Fibroblast of mammary gland (primary cell): ENCODE measurements at places on chromosomes 2 and 18.

GRCh38 chr2:38495880-38496279, 106.8 kb downstream of the HNRNPLL start:
- DNase-seq, result no peak

GRCh38 chr2:193476171-193476800, 1281.6 kb upstream of the TMEFF2 start:
- no peak for DNase-seq

DNA sequence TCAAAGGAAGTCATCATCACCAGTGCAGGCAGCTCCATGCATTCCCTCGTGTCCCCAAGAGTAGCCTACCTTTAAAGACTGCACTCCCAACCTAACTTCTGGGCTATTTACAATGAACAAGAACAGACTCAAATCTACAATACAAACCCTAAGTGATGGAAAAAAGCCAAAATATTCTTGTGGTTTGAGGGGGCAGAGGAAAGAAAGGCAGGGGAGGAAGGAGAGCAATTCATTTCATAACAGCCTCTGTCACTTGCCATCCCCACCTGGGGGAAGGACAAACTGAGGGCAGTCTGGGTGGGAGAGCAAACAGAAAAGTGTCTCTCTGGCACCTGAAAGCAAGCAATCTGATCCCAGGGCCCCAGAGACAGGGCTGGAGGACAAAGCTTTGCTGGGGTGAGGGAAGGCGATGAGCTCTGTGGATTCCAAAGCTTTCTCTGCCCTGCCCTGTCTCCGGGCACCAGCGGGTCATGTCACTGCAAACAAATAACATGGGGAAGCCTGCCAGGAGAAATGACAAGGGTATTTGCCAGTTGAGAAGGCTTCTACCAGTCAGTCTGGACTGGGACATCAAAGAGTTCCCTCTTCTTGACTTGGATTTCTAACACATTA, 528.0 kb upstream of the TNP1 start:
- no peak for DNase-seq

DNA sequence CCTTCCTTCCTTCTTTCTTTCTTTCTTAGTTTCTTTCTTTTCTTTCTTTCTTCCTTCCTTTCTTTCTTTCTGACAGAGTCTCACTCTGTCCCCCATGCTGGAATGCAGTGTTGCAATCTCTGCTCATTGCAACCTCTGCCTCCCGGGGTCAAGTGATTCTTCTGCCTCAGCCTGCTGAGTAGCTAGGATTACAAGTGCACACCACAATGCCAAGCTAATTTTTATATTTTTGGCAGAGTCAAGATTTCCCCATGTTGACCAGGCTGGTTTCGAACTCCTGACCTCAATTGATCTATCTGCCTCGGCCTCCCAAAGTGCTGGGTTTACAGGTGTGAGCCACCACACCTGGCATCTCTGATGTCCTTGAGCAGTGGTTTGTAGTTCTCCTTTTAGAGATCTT, 48.5 kb downstream of the IL1R2 start:
- DNase-seq, result peak; percentile 53

DNA sequence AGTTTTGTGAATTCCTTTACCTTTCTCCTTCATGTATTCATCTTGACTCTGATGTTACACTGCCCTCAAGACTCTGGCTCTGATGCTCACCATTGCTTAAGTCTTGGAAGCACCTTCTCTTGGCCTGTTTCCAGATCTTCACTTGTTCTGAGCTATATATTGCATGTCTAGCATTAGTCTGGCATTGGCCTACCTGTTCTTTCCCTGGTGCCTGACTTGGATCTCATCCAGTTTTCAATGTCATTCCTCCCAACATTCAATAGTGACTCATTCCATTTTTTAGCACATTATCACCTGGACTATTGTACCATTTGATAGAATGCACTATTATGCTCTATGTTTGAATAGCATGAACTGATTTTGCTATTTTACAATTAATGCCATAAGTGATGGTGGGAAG, 127.3 kb upstream of the NYAP2 start:
- no peak for DNase-seq

DNA sequence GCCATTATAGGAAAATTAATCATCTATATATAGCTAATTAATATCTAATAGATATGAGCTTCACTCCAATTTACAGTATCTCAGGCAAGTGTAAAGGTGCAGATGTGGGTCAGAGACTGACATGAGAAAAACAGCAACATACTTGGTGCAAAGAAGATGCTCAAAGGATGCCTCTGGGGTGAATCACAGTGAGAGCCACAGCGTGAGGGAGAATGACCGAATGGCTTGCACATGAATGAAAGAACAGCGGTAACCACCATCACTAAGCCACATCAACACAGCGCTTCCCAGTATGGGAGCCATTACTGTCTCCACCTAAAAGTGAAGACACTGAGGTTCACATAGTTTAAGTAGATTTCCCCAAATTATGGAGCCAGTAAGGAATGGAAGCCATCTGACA, 423.4 kb upstream of the ID2 start:
- DNase-seq, result no peak

GRCh38 chr18:59884351-59884750, 15.4 kb upstream of the PMAIP1 start:
- no peak for DNase-seq

DNA sequence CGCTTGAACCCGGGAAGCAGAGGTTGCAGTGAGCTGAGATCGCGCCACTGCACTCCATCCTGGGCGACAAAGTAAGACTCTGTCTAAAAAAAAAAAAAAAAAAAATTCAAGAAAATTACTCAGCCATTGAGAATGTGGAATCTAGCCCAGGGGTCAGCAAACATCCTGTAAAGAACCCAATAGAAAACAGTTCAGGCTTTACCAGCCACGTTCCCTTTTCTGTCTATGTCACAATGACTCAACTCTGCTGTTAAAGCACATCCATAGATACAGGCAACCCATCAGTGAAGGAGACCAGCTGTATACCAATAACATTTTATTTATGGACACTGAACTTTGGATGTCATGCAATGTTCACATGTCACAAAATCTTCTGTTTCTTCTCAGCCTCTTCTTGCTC, 435.6 kb upstream of the GYPC start:
- peak; percentile 1 for DNase-seq

DNA sequence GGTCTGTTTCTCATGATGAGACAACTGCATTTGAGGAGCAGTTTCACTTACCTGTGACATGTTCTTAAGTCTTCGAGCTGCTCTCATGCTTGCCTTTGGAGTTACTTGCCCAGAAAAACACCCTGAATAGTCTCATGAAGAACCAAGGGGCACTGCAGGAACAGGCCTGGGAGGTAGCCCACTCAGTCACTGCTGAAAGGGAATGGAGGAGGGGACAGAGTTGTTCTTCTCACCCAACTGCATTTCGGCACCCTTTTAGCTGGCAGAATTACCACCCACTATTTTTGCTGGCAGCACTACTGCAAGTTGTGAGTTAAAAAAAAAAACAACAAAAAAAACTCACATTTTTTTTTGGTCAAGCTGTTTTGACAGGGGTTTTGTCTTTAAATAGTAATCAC, 181.9 kb downstream of the PTPRM start:
- DNase-seq, result no peak

- DNase-seq, result no peak
These were observed 60.2 kb downstream of the PRPF40A start for GRCh38 chr2:152657043-152657442.

- no peak for DNase-seq
These were observed 20.3 kb upstream of the RBBP8 start for GRCh38 chr18:22912835-22913234.

DNA sequence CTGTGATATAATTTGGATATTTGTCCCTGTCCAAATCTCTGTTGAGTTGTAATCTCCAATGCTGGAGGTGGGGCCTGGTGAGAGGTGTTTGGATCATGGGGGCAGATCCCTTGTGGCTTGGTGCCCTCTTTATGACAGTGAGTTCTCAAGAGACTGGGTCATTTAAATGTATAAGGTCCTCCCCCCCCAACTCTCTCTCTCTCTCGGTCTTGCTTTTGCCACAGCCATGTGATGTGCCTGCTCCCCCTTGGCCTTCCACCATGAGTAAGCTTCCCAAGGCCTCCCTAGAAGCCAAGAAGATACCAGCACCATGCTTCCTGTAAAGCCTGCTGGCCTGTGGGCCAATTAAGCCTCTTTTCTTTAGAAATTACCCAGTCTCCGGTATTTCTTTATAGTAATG, 58.6 kb downstream of the FN1 start:
- DNase-seq, result peak; percentile 78

GRCh38 chr2:235343869-235344268, 150.0 kb upstream of the AGAP1 start:
- peak; percentile 86 for DNase-seq
